Stimulated activated CD8-positive, alpha-beta memory T cell treated with anti-CD3 and anti-CD28 coated beads, Interleukin-15, amount 100 ng/mL, for 1 hour (primary cell): ENCODE measurements at places on chromosomes 16 and 17.

DNA sequence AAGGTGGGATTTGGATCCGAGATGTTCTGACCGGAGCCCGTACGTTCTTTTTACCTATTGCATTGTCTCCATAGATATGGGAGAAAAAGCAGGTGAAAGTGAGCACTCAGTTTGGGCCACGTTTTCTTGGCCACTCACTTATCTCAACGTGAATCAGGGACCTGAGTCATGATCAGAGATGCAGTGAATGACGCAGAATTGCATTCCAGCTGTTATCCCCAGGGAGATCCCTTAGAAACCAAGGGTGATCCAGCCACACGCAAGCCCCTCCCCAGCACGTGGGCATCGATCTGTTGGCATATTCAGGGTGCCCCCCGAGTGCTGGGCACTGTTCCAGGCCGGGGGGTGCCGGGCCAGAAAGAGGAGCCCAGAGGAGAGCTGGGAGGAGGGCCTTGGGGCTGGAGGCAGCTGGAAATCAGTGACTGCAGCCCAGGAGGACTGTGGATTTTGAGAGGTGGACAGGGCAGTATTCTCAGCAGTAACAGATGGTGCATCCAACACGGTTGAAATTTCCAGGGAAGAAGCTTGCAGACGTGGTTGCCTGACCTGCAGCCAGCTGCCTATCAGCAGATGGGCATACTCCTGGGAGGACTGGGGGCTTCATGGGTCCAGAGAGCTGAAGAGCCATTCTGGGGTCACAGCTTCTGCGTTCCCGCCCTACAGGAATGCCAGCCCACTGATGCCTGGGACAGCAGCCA is 87.2 kb upstream of the CACNG5 start:
- DNase-seq, result no peak

DNA sequence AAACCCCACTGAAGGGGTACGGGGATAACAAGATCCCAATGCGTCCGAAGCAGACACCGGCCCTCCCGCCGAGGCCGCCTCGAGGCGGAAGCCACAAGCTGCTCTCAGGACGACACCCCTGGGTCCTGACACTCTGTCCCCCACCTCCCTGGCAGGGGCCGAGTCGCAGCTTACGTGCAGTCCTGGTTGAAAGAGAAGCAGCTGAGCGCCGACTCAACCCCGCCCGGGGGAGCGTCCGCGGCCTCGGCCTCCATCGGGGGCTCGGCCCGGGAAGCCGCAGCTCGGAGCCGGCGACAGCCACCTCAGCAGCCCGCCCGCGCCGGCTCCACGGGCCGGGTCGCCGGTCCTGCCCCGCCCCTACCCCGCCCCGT is at the start of gene WIPI1:
Gene WIPI1 (minus strand): TSS at position 329 of the 371 bp plus-strand sequence. CDS start 75 bp downstream, at position 254.
- no peak for DNase-seq

DNA sequence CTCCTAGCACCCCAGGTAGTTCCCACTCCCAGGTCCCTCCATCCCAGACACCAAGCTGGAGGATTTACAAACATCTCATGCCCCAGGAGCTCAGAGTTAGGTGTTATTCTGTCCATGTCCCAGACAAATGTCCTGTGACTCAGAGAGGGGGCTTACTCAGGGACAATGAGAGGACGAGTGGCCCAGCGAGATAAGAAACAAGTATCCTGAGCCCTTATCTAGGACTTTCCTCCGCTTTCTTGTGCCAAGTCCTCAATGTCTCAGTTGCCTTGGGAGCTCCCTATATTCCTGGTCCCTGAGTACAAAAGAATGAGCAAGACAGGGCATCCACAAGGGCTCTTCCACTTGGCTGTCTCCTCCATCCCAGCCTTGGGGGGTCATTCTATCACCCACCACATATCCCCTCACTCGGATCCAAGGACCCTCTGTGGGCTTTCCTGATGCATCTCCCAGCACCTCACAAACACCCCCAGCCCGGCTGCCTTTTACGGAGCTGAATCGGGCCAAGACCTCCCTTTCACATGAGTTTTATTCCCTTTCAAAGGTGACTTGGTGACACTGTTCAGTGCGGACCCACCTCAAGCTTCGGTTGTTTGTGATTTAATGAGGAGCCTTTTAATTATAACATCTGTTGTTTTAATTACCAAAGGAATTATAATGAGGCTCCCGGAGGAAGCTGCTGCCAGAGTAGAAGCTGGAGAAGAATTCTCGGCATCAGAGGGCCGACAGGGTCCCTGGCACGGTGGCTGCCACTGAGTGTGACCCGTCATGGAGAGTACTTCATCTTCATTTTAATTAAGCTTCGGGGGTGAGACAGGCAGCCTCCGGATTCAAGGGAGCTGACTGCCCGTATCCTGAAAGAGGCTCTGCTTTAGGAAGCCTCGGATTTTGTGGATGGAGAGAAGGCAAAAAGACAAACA is 121.5 kb downstream of the WSCD1 start:
- DNase-seq, result no peak

DNA sequence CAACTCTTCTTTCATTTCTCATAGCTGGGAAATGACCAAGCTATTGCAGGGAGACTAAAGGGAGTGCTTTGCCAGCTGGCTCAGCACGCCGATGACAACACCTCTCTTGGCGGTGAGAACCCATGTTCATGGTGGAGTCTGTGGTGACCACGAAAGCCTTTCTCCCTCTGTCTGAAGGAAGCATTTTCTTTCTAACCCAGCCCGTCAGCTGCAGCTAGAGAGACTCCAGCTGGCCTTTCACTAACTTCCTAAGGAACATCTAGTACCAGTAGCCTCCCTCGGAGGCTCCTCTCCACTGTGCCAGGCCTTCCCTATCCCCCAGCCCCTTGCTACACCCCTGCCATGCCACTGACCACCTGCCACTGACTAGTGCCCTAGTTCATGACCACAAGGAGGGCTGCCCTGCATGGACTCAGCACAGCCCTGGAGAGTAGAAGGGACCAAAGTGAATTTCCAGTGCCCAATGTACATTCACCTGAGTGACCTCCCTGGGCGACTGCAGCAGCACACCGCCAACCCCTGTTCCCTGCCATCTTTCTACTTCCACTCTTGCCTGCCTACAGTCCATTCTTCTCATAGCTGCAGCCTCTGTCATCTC is 81.3 kb downstream of the CBLN1 start:
- no peak for DNase-seq

GRCh38 chr16:63652091-63652490 is 1469.8 kb downstream of the CDH11 start:
- no peak for DNase-seq

- DNase-seq, result no peak
Measured at GRCh38 chr17:78214706-78215061, 631 bp downstream of the BIRC5 start.

- no peak for DNase-seq
Measured at GRCh38 chr17:10109146-10109545, 89.3 kb downstream of the GAS7 start.

DNA sequence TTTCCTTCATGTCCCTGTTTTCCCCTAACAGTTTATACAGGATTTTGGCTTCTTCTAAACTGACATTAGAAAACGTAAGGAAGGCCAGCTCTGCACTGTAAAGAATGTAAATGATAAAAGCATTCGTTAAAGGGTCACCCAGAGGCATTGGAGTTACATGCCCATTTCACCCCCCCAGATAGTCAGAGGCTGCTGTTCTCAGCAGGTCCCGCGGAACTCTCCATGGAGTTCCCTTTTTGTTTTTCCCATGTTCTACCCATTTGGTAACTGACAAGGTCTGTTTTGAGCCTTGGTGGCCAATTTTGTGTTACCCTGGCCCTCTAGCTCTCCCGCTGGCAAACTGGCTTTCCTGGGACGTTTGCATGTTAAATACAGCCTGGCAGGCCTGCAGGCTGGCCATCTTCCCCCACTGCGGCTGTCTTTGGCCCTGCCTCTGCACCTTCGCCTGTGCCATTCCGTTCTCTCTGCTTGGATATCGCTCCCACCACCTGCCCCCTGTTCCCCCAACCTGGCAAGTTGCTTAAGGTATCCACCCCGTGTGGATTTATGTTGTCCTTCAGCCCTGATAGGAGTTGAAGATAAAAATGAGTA is 49.7 kb downstream of the EPN2 start:
- no peak for DNase-seq

DNA sequence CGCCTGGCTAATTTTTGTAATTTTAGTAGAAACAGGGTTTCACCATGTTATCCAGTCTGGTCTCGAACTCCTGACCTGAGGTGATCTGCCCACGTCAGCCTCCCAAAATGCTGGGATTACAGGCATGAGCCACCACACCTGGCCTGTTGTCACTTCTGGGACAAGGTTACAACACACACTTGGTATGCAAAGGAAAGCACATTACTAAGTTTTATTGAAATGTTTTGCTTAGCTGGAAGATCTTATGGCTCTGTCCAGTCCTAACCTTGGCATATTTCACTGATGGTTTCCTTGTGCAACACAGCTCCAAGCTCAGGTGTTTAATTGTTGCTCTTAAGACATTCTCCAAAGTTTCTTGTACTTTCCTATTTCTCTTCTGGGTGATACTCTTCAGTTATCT is 94.2 kb downstream of the CNTNAP4 start:
- DNase-seq, result no peak

DNA sequence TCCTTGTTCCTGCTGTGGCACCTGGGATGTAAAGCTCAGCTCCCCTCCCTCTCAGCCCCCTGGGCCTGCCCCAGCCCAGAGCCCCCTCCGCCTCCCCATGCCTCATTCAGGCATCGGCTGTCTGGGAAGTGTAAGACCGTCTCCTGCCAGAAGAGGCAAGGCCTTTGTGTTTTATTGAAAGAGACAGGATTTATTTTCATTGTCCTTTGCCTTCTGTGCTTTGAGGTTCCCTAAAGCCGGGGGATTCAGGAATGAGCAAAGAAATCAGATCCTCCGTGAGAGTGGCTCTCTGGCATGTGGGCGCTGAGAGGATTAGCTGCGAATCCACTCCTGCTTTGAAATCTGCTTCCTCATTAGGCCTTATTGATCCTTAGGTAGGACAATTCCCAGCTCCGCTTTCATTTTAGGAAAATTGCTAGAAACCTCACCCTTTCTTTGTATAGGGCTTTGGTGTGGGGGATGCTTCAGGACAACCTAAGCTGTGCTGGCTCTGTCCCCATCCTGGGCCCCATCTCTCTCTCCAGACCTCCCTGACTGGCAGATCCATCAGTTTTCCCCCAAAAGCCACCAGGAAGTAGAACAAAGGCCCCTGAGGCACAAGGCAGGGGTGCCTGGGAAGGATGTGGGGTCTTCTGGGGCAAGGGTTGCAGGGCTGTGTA is 211.5 kb upstream of the TNRC6C start:
- DNase-seq, result no peak

DNA sequence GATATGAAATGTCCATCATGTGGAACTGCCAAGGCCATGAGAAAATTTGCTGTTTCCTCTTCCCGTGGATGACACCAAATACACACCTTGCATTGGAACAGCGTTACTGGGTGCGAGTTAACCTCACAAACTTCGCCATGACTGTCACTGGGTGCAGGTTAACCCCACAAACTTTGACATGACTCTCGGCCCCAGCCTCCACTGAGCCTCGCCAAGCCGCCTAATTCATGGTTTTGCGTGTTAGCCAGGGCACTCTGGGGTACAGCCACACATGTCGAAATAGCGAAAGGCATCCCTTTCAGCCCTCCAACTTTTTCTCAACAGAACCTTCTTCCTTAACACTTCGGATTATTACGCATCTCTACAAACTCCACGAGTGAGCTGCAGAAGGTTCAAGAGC is 10.6 kb upstream of the KCTD5 start:
- no peak for DNase-seq

DNA sequence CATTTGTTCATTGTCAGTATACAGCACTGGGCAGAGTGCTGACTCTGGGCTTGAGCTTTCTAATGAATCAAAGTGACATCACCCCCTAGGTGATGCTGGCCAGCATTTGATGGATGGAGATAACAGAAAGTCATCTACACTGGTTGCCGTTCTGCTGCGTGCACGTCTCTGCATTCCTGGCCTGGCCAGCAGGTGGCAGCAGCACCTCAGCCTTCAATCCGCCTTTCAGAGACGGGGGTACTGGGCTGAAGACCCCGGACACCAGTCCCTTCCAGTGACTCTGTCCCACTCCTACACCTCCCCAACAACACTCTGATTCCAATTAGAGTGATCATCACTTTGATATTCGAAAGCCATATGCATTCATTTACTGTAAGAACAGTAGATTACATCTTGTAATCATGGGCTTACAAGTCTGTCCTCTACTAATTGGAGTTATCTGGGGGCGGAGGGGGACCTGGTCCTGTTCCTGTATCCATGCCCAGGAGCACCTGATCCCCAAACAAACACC is 6.0 kb downstream of the CPSF4L start:
- DNase-seq, result peak; percentile 24

DNA sequence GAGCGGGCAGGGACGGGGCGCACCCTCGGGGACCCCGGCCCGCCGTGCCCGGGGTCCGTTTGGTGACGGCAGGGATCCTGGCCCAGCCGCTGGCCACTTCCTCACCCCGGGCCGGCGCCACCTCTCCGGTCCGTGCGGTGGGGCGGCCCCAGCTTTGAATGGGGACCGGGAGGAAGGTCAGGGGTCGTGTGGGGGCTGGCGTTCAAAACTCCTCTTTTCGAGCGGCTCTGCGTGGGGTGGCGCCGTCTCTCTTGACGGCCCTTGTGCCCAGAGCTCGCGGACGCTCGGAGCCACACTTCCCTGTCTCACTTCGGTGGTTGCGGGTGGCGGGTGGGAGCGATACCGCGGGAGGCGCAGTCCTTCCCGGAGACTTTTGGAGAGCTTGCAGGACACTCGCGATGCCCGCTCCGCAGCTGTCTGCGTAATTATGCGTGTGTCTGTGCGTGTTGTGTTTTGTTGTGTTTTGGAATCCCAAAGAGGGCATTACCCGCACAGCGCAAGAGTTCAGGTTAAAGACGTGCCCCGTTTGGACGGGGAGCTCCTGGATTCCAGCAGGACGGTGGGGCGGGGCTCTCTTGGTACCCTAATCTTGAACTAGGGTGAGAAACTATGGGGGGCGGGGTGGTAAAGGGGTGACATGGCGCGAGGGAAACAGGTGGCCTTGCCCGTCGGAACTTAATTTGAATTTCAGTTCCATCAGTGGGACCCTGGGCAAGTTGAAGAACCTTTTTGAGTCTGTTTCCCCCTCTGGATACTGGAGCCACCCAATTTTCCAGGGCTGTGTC is 637 bp downstream of the PLCG2 start:
- DNase-seq, result no peak

DNA sequence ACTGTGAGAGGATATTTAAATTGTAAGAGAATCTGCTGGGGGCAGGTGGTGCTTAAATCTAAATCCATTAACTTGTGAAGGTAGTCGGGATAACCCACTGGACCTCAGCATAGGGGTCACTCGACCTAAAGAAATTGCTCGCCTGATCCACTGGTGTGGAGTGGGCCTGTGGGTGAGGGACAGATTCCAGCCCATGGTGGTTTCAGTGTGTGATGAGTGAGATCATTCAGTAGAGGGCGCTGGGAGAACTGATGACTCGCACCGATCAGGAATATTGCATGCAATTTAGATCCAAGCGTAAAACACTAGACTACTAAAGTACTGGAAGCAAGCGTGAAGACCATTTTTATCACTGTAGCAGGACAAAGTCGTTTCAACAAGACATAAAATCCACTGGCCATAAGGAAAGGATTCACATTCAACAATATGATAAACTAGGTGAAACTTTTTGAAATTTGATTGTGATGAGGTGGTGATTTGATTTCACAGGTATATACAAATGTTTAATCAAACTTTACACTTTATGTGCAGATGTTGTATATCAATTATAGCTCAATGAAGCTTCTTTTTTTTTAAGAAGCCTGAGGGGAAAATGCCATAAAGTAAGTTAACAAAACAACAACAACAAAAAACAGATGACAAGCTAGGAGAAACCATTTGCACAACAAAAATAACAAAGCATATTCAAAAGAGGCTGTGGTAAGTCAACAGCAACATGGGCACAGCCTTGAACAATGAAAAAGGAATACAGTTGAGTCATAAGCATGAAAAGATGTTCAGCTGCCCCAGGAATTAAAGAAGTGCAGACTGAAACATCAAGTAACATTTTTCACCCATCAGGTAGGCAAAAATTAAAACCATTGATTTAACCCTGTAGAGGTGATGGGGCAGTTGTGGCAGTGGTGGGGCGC is 7.5 kb upstream of the TMEM170A start:
- DNase-seq, result no peak
